ENCODE measurements at places on chromosomes 6 and 20.

DNA sequence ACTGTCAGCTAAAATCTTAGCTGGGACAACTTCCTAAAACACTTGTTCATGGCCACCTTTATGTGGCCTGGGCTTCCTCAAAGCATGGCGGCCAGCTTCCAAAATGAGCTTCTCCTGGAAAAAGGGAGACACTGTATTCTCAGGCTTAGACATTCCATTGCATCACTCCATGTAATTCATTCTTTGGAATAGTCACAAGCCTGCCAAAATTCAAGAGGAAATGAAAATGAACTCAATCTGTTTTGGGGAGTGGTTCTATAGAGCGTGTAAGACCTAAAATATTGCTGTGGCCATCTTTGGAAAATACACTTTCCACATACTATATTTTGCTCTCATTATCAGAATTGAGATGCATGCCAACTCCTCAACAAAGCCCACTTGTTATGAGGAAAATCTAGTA is 687.0 kb downstream of the KIF16B start:
- no peak for DNase-seq

DNA sequence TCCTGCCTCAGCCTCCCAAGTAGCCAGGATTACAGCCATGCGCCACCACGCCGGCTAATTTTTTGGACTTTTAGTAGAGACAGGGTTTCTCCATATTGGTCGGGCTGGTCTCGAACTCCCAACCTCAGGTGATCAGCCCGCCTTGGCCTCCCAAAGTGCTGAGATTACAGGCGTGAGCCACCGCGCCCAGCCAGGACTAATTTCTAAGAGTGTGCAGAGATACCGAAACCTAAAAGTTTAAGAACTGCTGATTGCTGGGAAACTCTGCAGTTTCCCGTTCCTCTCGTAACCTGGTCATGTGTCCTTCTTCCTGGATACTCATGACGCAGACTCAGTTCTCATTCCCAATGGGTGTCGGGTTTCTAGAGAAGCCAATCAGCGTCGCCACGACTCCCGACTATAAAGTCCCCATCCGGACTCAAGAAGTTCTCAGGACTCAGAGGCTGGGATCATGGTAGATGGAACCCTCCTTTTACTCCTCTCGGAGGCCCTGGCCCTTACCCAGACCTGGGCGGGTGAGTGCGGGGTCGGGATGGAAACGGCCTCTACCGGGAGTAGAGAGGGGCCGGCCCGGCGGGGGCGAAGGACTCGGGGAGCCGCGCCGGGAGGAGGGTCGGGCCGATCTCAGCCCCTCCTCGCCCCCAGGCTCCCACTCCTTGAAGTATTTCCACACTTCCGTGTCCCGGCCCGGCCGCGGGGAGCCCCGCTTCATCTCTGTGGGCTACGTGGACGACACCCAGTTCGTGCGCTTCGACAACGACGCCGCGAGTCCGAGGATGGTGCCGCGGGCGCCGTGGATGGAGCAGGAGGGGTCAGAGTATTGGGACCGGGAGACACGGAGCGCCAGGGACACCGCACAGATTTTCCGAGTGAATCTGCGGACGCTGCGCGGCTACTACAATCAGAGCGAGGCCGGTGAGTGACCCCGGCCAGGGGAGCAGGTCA is at the start of gene HLA-E:
Gene HLA-E (plus strand): TSS at position 429 of the 945 bp plus-strand sequence. CDS start 23 bp downstream, at position 452.
- peak; percentile 78 for DNase-seq

DNA sequence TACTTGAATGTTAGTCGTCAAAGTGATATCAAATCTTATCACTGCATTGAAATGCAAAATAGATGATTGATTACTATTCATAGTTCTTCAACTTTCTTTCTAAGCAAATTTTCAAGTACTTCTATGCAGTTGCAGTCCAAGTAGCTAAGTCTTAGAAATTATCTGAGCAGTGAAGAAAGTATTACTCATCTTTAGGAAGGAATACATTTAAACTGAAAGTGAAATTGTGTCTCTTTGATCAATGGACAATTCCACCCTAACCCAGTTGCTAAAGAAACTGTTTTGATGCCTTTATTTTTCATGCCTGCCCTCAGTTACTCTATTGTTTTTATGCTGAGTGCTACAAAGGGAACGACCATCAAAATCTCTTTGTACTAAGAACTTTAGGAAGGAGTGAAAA is 337.4 kb downstream of the GRIK2 start:
- no peak for DNase-seq

GRCh38 chr6:28896505-28897368 is 27.0 kb downstream of the TRIM27 start:
- peak; percentile 60 for DNase-seq

- DNase-seq, result no peak
Observed at GRCh38 chr6:124870611-124871459, 91.4 kb upstream of the RNF217 start.

GRCh38 chr6:148757944-148758480 is 11.2 kb downstream of the UST start:
- DNase-seq, result no peak

DNA sequence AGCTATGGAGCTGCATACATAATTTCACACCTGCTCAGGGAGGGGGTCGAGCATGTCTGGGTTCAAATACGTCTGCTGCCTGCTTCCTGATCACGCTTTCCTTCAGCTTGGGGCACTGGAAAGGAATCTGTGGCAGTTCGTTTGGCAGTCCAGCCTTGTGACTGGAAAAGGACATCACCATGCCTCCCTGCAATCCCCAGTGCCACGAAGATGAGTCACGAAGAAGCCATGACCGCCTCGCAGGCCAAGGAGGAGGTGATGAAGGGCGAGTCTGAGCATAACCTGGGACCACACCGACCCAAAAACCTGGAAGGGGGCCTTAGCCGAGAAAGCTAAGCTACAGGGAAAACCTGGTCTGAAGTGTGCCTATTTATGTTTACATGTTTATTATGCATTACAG is 13.1 kb downstream of the JAG1 start:
- no peak for DNase-seq

GRCh38 chr6:156634048-156634447 is 143.1 kb upstream of the ARID1B start:
- no peak for DNase-seq

DNA sequence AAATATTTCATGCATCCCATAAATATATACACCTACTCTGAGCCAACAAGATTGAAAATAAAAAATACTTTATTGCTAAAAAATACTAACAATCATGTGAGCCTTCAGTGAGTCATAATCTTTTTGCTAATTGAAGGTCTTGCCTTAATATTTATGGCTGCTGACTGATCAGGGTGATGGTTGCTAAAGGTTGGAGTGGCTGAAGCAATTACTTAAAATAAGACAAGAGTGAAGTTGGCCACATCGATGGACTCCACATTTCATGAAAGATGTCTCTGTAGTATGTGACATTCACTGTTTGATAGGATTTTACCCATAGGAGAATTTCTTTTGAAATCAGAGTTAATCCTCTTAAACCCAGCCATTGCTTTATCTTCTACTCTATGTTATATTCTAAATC is 11.1 kb downstream of the TRDN start:
- DNase-seq, result no peak

GRCh38 chr6:169099411-169100202 is 154.0 kb downstream of the THBS2 start:
- no peak for DNase-seq

DNA sequence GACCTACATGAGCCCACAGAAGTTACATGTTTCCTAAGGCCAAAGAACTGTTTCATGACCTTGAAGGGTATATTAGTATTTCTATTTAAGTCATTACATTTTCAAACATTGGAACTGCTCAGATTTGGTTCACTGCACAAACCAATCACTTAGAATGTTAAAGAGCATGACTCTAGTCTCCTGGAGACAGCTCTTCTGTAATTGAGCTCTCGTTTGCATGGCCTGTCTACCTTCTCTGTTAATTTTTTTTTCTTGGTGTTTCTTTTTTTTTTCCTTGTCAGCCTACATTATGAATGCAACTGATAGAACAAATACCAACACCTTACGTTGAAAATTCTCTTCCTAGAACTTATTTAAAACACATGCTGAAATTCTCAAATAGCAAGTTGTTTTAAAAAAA is 860.2 kb upstream of the MAP3K7 start:
- no peak for DNase-seq

DNA sequence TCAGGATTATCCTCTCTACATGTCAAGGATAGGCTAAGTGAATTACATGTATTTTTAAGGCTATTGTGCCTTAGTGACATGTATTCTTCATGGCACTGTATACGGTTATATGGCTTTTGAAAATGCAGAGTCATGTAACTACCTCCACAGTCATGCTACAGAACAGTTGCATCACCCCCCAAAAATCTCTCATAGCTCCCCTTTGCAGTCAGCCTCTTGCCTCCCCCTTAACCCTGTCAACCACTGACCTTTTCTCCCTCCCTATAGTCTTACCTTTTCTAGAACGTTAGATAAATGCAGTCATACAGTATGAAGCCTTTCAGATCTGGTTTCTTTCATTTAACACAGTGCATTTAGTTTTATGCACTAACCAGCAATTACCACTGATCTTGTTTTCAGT is 10.3 kb upstream of the RNF24 start:
- DNase-seq, result no peak

DNA sequence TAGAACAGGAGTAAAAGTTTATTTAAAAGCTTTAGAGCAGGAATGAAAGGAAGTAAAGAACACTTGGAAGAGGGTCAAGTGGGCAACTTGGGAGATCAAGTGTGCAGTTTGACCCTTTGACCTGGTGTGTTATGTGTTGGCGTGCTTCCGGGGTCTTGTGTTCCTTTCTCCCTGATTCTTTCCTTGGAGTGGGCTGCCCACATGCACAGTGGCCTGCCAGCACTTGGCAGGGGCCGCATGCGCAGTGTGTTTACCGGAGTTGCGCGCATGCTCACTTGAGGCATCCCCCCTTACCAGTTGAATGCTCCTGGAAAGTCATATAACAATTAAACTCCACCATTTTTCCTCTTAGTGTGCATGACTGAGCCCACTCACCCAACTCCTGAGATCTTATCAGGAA is 160.3 kb downstream of the ADAT2 start:
- no peak for DNase-seq

GRCh38 chr20:56487216-56487615 is 18.8 kb downstream of the RTF2 start:
- no peak for DNase-seq

- DNase-seq, result no peak
Observed at GRCh38 chr6:2746557-2747061, 4.1 kb downstream of the MYLK4 start.

DNA sequence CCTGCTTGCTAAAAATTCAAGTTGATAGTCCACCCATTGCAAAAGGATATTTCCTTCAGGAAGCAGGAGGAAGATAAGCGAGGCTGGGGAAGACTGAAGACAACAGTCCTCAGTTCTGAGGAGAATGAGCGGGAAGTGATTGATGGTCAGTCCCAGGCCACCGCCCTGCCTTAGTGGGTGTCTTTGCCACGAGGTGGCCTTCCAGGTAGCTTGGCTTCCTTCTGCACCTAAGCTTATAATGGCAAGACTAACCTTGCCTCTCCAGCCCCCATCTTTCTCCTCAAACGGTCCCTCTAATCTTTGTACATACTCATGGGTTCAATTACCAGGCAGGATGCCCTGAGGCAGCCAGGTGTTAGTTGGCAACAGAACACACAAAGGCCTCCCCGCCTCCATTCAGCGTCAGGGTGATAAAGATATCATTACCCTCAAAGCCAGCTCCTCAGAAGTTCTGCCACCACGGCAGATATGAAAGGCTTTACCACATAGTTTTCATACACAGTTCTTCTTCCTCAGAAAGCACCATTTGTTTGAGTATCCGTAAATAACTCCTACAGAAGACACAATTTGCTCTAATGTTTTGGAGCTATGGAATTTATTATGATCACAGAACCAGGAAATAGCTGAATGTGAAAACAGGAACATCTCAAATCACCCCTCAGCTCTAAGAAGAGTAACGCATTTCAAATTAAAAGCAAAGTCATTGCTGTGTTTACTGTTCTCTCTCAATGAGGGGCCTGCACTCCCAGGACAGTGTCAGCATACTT is 249.4 kb downstream of the ATXN1 start:
- DNase-seq, result no peak

GRCh38 chr6:80543598-80544222 is 437.2 kb downstream of the BCKDHB start:
- no peak for DNase-seq

DNA sequence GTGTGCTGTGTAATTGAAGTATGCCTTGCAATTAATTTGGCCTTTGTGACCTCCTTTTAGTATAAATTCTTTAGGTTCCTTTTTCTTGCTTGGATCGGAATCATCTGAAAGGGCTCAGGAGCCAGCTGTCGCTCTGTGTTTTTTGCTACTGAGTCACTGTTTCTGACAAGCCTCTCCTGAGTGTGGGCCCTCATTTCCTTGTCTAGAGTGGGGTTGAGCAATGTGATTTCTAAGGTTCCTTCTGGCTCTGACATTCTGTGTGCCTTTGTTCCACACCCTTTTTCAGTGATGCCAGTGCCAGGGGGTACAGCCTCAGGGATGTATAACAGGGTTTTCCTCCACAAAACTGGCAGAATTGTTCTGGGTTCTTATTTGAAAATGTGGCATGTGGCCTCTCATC is 26.5 kb downstream of the DAAM2 start:
- DNase-seq, result no peak

- no peak for DNase-seq
Observed at GRCh38 chr6:156559162-156559690, 218.0 kb upstream of the ARID1B start.

DNA sequence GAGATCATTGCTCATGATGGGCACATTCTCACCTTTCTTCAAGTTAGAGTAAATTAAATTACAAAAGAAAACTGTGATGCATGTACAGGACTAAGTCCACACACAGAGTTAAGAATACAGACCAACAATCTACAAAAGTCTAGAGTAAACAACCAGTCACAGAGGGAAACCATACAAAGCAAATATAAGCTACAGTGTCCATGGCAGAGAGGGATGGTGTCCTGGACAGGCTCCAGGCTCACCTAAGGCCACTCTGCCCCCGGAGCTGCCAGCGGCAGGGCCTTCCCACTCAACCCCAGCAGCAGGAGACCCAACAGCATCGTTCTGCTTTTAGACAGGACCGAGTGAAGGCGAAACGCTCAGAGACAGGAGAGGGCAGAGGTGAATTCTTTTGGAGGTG is 16.0 kb downstream of the PDE10A start:
- no peak for DNase-seq

DNA sequence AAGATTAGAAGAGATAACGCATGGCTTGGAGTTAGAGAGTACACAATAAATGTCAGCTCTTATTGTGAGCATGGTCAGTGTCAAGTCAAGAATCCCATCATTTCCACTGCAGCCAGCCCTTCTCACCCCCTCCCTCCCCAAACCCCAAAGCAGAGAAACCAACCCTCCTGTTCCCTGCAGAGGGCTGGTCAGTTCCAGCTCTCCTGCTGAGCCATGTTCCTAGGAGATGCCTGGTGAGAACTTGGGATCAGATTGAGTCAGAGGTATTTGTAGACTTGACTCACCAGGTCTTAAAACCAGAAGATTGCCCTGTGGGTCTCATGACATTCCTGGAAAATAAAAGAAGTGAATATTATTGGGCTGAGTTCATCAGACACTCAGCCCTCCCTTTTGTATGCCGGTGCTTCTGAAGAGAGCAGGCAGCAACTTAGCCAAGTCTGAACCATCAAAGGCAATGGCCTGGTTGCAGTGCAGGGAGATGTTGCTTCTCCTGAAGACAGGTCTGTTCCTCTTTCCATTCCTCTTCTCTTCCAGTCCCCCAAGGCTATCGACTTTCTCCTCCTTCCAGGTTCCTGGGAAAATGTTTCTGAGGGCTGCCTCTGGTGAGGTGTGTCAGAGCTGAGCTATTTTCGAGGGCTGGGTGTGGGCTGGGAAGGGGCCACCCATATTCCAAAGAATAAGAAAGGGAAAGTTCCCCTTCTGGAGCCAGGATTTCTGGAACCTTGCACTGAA is 278.2 kb upstream of the SUPT3H start:
- DNase-seq, result no peak

All from nucleus accumbens (tissue), 56 donors.